ENCODE measurements at places on chromosomes 12 and 14.

DNA sequence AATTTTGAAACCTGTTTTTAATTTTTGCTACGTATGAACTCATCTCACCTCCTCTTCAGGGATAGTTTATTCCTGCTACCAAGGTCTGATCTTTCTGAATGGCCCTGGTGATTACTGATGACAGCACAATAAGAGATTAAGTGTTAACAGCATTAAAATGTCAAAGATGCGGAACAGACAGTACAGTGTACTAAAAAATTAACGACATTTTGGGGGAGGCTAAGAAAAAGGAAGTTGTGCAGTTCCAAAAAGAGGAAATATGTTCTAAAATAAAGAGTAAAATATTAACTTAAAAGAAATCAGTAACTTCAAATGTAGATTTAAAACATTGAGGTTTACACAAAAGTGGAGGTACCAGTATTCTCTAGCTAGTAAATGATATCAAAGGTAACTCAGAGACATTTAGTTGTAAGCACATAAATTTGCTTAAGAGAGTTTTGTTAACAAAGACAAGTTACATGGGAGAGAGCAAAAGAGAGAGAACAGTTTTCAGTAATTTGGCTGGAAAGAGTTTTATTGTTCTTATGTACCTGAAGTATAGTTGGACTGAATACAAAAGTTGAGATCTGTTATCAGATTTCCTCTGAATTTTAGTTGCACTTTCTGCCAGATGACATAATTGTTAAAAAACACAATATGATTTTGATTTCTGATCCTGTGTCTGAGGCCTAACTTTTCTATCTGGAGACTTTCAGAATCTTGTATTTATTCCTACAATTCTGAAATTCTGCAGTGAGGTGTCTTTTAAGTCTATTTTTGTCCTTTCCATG, 4.2 kb upstream of the CLECL1 start:
- DNase-seq, result no peak

DNA sequence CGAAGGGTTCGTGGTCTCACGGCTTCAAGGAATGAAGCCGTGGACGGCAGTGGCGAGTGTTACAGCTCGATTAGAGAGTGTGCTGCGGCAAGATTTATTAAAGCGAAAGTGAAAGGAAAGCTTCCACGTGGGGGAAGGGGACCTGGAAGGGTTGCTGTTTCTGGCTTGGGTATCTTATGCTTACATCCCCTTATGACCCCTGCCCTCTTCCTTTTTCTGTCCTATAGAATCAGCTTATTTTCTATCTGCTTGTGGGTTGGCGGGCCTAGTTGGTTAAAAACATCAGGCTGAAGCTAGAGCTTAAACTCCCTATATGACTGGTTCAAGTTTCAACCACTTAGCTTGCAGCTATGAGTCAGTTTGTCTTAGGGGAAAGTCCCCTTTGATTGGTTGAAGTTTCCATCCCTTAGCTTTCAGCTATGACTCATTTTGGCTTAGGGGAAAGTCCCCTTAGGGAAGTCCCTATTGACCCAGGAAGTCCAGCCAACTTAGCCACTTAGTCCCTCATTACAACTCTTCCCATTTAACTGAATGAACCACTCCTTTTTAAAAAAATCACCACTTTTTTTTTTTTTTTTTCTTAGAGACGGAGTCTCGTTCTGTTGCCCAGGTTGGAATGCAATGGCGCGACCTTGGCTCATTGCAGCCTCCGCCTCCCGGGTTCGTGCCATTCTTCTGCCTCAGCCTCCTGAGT, 1494.7 kb upstream of the TMEM132C start:
- DNase-seq, result peak; percentile 68

DNA sequence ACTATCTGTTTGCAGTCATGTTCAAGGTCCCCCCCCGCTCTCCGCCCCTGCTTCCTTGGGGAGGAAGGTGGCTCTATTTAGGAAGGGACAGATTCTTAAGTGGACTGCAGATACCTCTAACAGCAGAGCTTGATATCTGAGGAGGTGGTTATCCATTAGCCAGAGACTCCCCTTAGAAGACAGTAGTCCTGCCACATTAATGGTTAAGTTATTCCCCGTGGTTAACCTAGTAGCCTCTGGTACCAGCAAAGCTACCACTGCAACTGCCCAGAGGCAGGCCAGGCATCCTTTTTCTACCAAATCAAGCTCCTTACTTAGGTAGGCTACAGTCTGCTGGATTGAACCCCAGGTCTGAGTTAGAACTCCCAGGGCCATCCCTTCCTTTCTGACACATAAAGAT, 162.1 kb upstream of the AVPR1A start:
- DNase-seq, result no peak

DNA sequence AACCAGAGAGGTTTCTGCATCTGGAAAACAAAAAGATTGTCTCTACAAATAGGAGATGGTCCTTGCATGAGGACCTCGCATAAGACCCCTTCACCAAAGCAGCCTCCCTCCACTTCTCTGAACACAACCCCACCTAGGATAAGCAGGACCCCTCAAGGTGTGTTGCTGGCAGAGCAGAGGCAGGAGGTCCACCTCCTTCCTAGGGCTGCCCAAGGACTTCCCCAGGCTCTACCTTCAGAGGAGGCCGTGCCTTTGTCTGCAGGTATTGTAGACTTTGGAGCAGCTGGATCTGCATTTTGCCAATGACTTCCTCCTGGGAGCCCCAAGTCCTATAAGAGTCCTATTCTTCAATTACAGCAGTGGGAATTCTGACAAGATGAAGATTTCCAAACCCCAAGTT, 67.3 kb upstream of the TSPAN11 start:
- DNase-seq, result no peak

DNA sequence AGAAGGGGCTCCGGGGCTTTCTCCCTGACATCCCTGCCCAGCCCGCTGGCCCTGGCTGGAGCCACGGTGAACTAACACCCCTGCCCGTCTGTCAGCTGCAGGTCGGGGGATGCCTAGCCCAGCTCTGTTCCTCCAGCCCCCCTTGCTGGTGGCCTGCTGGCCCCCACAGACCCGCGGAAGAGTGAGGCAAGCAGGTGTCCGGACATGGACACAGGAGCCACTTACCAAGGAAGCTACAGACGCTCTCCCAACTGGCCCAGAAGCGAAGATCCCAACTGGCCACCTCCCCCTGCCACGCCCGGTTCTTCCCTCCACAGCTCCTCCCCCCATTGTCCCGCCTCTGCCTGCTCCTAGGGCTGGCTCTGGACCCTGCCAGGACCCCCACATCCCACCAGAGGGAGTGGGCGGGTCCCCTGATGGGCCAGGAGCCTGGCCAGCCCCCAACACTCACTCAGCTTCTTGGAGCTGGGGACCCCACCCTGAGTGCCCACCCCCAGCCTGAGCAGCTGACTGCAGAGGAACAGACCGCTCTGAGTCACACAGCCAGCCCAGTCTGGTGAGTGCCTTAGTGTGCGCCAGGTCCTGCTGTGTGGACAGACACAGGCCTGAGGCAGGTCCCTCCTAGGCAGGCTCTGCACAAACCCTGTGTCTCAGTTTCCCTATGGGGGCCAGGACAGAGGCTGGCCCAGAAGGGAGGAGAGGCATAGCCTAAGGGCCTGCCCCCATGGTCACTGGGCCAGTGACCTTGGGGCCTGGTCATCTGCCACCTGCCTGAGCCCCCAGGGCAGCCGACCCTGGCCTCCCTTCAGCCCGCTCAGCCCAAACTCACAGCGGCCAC, 7.7 kb downstream of the AHNAK2 start:
- DNase-seq, result no peak

DNA sequence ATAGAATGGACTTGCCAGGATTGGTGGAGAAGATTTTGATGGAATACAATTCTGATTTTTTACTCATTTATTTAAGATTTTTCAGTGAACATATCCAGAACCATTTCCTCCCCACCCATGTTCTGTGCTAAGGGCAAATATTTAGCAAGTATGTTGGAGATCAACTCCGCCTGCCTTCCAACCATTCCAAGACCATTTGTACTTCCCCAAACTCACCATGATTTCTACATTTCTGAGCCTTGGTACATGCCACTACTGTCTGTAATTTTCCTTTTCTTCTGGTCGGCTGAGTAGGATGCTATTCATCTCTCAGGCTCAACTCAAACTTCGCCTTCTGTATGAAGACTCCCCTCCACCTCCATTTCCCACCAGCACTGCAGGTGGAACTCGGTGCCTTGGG, 150.6 kb downstream of the NTF3 start:
- DNase-seq, result no peak

DNA sequence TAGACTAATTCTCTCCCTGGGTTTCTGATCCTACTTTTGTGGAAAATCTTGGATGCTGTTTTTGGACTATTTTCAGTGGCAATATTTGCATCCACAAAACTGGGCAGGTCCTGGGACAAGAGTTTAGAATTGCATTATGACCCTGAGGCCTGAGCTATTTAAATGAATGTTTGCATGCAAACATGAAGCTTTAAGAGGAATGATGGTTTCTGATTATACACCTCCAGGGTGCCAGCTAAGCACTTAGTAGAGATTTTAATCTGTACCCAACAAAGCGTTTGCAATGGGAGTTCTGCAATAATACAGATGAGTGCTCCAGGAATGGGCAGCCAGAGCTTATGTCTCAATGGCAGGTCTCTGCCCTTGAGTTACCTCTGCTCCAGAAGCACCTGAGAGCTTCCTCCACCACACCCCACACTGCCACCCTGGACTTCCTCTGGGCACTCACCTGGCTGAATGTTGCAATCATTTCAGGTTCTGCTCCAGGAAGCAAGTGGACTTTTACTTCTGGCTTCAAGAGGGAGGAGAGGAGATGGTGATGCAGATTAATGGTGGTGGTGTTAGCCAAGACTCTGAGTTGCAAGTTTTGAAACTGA, 6.0 kb upstream of the SPTLC2 start:
- no peak for DNase-seq

- DNase-seq, result no peak
Measured at GRCh38 chr12:65935906-65936901, 111.9 kb downstream of the HMGA2 start.

- peak; percentile 54 for DNase-seq
Measured at GRCh38 chr14:68843471-68844209, 50.8 kb upstream of the ZFP36L1 start.

GRCh38 chr12:99859126-99859525, 125.6 kb downstream of the ANKS1B start:
- no peak for DNase-seq

DNA sequence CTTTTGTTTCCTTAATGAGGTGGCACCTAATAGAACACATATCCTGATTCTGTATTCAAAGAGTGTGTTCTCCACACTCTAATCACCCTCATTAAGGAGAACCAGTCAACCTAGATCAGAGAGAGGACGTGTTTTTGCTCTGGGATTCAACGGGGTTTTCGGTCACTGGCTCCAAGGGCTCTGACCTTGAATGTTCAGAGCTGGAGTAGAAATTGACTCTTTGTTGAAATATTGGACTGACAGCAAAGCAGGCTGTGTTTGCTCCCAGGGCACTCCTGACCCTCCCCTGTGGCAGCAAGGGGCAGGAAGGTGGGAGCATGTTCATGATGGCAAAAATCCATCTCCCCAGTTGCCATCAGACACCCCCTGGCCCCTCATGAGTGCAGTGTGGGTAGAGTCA, 1193.0 kb downstream of the AACS start:
- no peak for DNase-seq

GRCh38 chr12:132600048-132601032, 10.0 kb downstream of the LRCOL1 start:
- peak; percentile 74 for DNase-seq

- DNase-seq, result no peak
Measured at GRCh38 chr14:32565256-32565655, 236.2 kb downstream of the AKAP6 start.

DNA sequence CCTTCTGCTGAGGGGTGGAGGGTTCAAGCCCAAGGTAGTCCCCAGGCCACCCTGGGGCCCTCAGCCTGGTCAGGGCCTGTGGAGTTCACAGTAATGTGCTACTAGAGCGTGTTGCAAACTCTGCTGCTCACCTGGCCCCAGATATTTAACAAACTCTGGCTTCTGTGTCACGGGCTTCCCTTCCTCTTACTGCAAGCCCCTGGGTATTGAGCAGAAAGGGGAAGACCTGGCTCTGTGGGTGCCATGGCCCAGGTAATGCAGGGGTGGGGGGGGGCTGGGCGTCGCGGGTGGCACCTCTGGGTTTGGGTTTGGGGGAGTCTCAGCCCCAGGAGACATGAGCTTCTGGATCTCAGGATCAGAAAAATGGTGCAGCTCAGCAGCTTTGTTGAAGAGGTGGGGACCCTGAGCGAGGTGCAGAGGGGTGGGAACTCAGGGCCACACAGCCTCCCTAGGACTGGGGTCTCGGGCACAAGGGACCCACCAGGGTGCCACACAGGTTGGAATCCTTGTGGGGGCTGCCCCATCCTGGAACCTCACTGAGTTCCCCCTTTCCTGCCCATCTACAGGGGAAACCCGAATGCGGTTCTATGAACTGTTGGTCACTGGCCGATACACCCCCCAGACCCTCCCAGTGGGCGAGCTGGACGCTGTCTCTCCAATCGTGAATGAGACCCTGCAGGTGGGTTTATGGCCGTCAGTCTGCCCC, 4.0 kb downstream of the SETD1B start:
- no peak for DNase-seq

DNA sequence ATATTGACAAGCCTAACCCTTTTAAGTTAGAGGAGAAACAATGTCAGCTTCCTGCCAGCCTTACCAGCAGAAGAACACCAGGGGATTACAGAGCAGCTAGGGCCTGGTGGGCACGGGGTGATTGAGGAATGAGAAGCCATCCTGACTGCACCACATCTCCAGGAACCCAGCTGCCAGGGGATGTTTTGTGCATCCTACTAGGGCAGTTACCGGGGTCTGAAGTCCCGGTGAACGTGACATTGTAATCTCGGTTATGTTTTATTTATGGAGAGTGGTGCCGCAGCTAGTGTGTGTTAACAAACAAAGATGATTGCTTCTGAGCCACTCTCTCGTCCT, 115.9 kb downstream of the BCL11B start:
- no peak for DNase-seq

- DNase-seq, result no peak
Measured at GRCh38 chr14:25097120-25097519, 47.2 kb upstream of the STXBP6 start.

GRCh38 chr14:92938235-92938875, 15.4 kb downstream of the CHGA start:
- no peak for DNase-seq

DNA sequence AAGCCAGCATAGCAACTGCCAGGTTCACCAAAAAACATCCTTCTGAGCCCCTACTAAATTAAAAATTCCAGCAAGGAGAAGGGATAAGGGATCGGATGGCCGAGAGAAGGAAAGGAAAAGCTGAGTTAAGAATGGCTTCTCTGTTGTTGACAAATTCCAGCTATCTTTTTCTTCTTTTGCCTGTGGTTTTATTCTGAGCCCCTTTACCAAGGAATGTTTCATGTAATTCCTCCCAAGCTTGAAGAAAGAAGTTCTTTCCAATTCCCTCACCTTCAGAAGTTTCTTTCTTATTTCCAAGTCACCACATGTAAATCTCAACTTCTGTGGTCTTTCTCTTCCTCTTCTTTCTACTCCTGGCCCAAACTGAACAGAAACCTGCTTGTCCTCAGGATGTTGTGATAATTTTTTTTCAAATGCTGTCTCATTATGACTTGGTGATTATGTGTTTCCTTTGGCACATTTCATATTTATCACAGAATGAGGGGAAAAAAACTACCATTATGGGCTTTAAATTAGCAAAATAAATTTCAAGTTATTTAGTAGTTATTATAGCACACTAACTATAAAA, 40.0 kb downstream of the FGD6 start:
- no peak for DNase-seq
